ENCODE measurements at places on chromosomes 7 and 10.

GRCh38 chr10:42551582-42552187 is 86.7 kb downstream of the ZNF33B start:
- peak overlapping the region; percentile 87 for H3K4me3 ChIP-seq
- H3K27ac ChIP-seq = no peak overlapping the region
- H3K36me3 ChIP-seq = peaks cover 19% of the 10 kb centered on the region
- no peak for DNase-seq
- no peaks in the 10 kb centered on the region for H3K27me3 ChIP-seq
- peaks cover 14% of the 10 kb centered on the region for H3K4me1 ChIP-seq

DNA sequence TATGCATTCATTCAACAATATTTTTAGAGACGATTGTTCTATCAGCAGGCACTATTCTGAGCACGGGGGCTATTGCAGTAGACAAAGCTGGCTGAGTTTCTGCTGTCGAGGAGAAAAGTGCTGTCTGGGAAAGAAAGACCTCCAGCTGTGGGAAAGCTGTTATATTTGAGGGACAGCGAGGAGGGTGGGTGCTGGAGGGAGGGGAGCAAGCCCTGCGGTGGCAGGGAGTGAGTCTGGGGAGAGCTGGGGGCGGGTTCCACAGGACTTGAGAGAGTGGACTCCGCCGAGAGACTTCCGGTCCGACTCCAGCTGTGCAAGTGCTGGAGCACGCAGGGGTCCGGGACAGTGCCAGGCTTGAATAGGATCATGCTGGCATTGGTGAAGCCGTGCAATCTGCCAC is 602.1 kb upstream of the FOXK1 start:
- H3K36me3 ChIP-seq = no peaks in the 10 kb centered on the region
- H3K4me1 ChIP-seq = no peaks in the 10 kb centered on the region
- no peaks in the 10 kb centered on the region for H3K27me3 ChIP-seq
- no peak overlapping the region for H3K27ac ChIP-seq
- no peak overlapping the region for H3K4me3 ChIP-seq

GRCh38 chr7:38220452-38220851 is 42.4 kb downstream of the STARD3NL start:
- peaks cover 6% of the 10 kb centered on the region for H3K36me3 ChIP-seq
- no peaks in the 10 kb centered on the region for H3K27me3 ChIP-seq
- DNase-seq = no peak
- H3K4me1 ChIP-seq = no peaks in the 10 kb centered on the region

GRCh38 chr7:79912213-79912633 is 222.4 kb upstream of the GNAI1 start:
- H3K27me3 ChIP-seq = no peaks in the 10 kb centered on the region
- no peaks in the 10 kb centered on the region for H3K36me3 ChIP-seq
- H3K27ac ChIP-seq = no peak overlapping the region

DNA sequence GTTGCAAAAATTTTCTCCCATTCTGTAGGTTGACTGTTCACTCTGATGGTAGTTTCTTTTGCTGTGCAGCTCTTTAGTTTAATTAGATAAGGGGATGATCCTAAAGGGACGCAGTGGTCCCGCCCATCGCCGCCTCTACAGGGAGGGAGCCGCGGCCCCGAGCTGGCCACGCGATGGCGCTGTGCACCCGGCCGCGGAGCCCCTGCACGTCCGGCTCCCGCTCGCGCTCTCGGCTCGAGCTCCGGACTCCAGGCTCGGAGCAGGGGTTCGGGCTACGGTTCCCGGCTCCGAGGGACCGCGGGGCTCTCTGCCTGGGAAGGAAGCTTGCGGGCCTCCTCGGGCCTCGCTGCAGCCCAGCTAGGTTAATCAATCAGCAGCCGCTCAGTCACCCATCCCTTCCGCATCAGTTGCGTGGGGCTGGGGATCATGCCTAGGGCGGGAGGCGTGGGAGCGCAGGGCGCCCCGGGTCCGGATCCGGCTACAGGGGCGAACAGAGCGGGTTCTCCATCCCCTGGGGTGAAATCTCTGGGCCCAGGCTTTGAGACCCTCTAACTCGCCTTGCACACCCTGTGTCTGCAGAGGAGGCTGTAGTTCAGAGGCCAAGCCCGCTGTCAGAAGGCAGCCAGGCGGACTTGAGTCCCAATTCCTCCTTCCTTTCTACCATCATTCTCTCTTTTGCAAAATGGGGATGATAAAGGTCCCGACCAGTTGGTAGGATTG is 97.9 kb downstream of the WDR11 start:
- H3K27ac ChIP-seq = no peak overlapping the region
- H3K4me1 ChIP-seq = no peaks in the 10 kb centered on the region
- H3K36me3 ChIP-seq = no peaks in the 10 kb centered on the region
- H3K27me3 ChIP-seq = peaks cover 26% of the 10 kb centered on the region
- peak; percentile 65 for DNase-seq

GRCh38 chr7:43248961-43249822 is 136.7 kb downstream of the HECW1 start:
- H3K27ac ChIP-seq = peak overlapping the region; percentile 55

Data from PC-3 (cell line).